H4 (cell line): ENCODE measurements at places on chromosomes 4 and X. TPM values are rescaled to one million over a fixed set of nuclear protein-coding genes. Genes with fewer than 3 reads are reported as not detected.
A peak's percentile ranks its signal among the peaks of the same experiment; 100 is the strongest.

PLK4 gene
- 16.6 and 17.6 TPM in 2 replicates for total RNA-seq

SLC25A43 gene
- total RNA-seq = 21.5 and 22.0 TPM in 2 replicates

ABCD1 gene
- 8.6 and 9.1 TPM in 2 replicates for total RNA-seq

TET2 gene
- 6.8 and 7.4 TPM in 2 replicates for total RNA-seq

CLDN34 gene
- not detected in 2 replicates for total RNA-seq

GRCh38 chr4:26238778-26239679, 81.8 kb upstream of the RBPJ start:
- no peak for DNase-seq

GRCh38 chr4:184815046-184815877, 10.5 kb downstream of the ACSL1 start:
- DNase-seq = peak; percentile 66

GRCh38 chr4:103450693-103451092, 252.6 kb upstream of the CENPE start:
- no peak for DNase-seq

- DNase-seq = no peak
These were observed 9.0 kb downstream of the RAB9A start for GRCh38 chrX:13697976-13698375.

DNA sequence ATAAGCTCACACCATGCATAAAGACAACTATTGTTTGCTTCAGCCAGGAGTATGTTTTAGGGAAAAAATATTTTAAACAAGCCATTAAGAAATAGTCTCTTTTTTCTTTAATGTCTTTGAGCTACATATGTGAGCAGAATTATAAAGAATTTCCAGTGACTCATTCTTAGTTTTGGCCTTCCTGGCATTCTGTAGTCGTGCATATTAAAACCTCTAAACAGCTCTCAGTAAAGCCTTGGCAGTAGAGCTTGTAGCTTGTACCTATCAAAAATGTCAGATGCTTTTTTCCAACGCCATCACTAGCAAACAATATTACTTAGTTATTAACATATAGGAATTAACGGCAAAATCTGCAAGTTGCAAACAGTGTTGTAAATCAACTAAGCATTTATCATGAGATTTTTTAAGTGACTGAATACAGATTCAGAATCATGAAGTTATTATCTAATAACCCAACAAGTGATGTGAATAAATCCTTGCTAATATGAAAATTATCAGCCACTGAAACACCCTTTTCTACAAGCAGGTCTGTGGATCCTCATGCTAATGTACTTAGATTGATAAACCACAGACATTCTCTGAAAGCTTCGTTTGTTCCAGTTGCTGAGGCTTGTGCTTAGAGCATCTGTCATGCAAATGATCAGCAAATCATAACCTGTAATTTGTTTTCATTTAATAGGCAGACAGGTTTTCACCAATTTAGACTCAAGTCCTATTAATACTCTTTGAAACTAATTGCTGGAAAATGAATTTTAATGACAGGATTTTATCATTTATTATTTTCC, 412.0 kb upstream of the ATOH1 start:
- DNase-seq = no peak
